ENCODE measurements at places on chromosomes 1 and 21.

GRCh38 chr1:214438530-214438929 lies 112.9 kb downstream of the PTPN14 start:
- DNase-seq: no peak

DNA sequence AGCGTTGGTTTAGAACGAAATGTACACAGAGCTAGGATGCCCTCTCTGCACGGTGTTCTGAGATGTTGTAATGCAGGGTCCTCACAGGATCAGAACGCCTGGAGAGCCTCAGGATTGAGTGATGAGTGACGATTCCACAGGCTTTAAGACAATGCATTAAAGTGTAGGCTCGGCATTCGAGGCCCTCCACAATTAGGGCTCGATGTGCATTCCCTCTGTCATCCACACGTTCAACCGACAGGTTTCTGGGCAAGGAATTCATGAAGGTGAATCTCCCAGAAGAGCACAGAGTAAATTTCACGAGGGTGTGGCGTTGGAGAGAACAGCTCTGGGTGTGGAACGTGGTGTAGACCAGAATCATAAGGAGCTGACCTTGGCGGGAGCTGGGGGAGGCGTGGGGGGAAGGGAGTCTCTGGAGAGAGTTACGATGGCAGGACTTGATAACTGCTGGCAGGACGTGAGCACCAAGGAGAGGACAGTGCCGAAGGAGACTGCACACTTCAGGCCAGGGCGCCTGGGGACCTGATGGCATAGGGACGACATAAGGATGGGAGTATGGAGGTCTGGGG lies 51.0 kb upstream of the EFHD2 start:
- DNase-seq: no peak

DNA sequence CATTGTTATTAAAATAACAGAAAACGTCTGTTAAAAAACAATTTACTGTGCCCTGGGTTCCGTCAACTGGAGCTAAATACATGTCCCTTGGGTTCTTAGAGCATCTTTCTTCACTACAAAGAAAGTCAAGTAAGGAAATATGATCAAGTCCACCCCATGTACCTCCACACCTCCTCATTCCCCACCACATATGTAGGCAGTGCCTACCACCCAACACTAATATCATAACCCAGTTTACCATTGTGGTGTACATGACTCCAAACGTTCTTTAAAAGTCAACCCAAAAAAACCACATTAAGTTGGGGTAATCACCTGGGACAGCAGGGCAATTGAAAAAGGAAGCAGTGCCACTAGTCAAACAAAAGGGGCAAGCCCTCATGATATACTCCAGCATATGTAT lies 7.8 kb upstream of the LRRC52 start:
- DNase-seq: no peak

GRCh38 chr21:16667395-16667794 lies 845.4 kb upstream of the CXADR start:
- DNase-seq: no peak

DNA sequence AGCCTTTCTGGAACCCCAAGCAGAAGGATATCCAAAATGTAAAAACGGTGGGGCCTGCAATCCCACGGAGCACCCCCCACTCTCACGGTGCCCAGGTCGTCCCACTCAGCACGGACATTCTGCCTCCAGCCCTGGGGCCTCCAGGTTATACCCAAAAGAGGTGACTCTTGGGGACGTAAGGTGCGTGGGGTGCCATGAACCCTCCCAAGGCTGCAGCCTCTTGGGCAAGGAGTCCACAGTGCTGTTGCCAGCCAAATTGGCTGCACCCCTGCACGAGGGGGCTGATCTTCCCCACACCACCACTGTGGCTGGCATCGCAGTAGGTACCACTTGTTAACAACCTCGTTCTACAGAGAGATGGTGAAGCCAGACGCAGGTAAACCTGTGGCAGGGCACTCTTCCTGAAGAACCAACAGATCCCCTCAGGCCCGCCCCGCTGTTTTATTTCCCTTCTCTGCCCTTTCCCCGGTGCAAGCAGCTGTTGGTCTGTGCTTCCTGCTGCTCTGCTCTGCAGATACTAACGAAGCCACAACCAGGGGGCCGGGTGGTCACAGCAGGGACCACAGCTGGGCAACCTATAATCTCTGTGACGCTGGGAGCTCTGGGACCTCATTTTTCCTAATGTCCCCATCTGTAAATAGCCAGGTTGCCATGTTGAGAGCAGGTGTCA lies 8.7 kb downstream of the TFF3 start:
- peak; percentile 44 for DNase-seq

Measured in NCI-H2081 treated with DMSO at 0.1 percent for 48 hours (cell line).